ENCODE measurements at places on chromosomes 2 and 18. TPM values are rescaled to one million over a fixed set of nuclear protein-coding genes. Genes with fewer than 3 reads are reported as not detected.

The ELOA2 gene
- total RNA-seq: not detected

DNA sequence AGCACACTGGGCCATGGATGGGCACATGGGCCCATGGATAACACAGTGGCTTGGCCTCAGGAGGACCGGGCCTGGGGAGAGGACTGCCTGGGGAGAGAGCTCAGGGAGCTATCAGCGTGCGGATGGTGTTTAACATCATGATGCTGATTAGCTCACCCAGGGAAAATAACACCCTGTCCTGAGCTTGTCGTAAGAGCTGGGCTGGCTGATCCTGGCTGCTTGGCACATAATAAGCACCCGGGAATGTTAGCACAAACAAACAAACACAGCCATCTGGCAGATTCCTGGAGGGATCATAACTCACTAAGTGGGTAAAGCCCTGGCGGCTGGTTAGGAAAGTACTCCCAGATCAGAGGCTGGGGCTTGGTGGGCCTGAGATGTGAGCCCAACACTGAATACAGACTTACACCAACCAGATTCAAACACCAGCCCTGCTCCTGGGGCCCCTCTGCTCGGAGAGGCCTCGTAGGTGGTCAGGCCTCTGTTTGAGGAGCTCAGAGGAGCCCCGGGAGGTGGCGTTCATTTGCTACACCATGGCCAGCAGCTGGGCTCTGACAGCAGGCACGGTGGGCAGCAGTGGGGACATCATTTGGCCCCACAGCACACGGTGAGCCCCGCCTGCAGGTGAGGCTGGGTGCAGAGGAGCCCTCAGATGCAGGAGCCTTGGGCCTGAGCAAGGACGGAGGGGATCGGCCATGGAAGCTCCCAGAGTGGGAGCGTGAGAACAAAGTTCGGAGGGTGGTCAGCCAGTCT is 193.4 kb upstream of the HDAC4 start:
- no peaks in the 10 kb centered on the region for H3K4me1 ChIP-seq
- peaks cover 26% of the 10 kb centered on the region for H3K36me3 ChIP-seq
- peak; percentile 2 for DNase-seq
- no peak overlapping the region for H3K27ac ChIP-seq
- H3K27me3 ChIP-seq: peaks cover 15% of the 10 kb centered on the region

GRCh38 chr18:73897517-73897916 is 250.1 kb downstream of the FBXO15 start:
- no peaks in the 10 kb centered on the region for H3K27me3 ChIP-seq
- H3K27ac ChIP-seq: no peak overlapping the region
- DNase-seq: no peak
- H3K4me3 ChIP-seq: no peak overlapping the region

The UBXN4 gene
- 134 TPM for total RNA-seq

The CCDC138 gene
- total RNA-seq: 12.0 TPM

DNA sequence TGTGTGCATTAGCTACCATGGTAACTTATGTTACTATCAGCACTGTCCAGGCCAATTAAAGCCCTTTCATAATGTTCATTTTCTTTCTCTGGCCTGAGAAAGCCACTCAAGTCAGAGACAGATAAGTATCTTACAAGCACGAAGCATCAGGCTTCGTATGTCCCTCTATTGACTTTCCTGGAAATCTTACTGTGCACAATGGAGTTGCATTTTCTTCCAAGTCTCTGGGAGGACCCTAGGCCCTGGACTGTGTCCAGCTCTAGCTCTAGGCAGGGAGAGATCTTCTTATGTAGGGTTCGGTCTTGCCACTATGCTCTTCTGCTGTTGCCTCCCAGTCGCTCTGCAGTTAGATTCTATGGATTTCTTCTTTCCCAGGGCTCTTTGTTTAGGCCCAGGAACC is 40.0 kb upstream of the ITGA6 start:
- no peak overlapping the region for H3K4me3 ChIP-seq
- no peak overlapping the region for H3K27ac ChIP-seq
- peaks cover 1% of the 10 kb centered on the region for H3K27me3 ChIP-seq
- no peak for DNase-seq
- no peaks in the 10 kb centered on the region for H3K4me1 ChIP-seq

The APOB gene
- not detected for total RNA-seq

GRCh38 chr2:74413001-74413698 is 8.3 kb downstream of the C2orf81 start:
- H3K4me3 ChIP-seq: no peak overlapping the region
- peaks cover 9% of the 10 kb centered on the region for H3K27me3 ChIP-seq
- peaks cover 10% of the 10 kb centered on the region for H3K4me1 ChIP-seq

- H3K4me1 ChIP-seq: peaks cover 3% of the 10 kb centered on the region
- no peak overlapping the region for H3K27ac ChIP-seq
- DNase-seq: no peak
Measured at GRCh38 chr2:43025709-43026295, 200.6 kb downstream of the ZFP36L2 start.

The FAP gene
- not detected for total RNA-seq

DNA sequence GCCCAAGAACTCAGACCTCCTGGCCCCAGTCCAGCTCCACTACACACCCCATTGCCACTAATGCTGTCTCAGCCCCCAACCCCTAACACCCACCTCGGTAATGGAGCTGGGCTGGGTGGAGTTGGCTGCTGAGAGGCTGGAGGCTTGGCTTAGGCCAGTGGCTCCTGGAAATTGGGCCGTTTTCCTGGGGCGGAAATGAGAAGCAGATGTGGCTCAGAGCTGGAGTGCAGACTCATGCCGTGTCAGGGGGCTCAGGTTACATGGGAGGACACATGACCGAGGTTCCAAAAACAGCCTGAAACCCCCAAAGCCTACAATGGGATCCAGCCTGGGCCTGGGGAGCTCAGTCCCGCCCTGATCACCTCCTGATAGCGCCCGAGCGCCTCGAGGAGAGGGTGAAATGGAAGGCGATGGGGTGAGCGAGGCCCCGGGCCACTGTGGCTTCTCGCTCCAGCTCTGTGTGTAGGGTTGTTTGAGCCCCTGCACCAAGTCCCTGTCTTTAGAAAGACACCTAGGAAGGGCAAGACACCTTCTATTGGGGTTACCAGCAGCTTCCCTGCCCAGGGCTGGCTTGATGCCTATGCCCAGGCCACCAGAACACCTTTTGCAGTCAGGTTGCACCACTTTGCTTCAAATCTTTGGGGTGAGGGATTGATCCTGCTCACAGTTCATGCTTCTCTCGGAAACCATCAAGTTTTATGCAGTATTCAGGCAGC is 175.7 kb upstream of the HAAO start:
- H3K27ac ChIP-seq: no peak overlapping the region
- no peak for DNase-seq
- no peaks in the 10 kb centered on the region for H3K36me3 ChIP-seq

GRCh38 chr2:234502285-234502918 is 5.5 kb upstream of the ARL4C start:
- H3K4me1 ChIP-seq: peaks cover 30% of the 10 kb centered on the region
- no peak overlapping the region for H3K4me3 ChIP-seq
- DNase-seq: no peak
- H3K27ac ChIP-seq: no peak overlapping the region

DNA sequence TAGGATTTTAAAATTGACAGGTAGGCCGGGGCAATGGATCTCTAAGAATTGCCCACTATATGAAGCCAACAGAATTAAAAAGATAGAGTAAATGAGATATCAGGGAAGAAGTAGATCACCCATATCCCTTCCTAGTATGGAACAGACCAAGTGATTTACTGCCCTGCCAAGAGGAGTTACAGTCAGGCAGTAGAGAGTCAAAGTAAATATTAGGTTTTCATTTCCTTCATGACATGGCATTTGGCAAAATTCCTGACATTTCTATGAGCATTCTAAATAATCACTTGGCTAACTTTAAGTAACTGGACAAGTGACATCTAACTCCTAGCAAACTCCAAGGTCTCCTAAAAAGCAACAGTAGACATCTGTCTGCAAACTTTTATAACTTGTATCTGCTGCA is 33.5 kb downstream of the GALNT5 start:
- H3K4me3 ChIP-seq: no peak overlapping the region
- no peaks in the 10 kb centered on the region for H3K27me3 ChIP-seq
- DNase-seq: no peak
- H3K36me3 ChIP-seq: no peaks in the 10 kb centered on the region
- no peaks in the 10 kb centered on the region for H3K4me1 ChIP-seq

The C1GALT1C1L gene
- 0.49 TPM for total RNA-seq

The CMPK2 gene
- 0.81 TPM for total RNA-seq
